IPS DF 6.9 (cell line): ENCODE measurements at places on chromosomes 16 and 17.

- DNase-seq: no peak
These were observed 2.6 kb downstream of the CA7 start for GRCh38 chr16:66846831-66847230.

DNA sequence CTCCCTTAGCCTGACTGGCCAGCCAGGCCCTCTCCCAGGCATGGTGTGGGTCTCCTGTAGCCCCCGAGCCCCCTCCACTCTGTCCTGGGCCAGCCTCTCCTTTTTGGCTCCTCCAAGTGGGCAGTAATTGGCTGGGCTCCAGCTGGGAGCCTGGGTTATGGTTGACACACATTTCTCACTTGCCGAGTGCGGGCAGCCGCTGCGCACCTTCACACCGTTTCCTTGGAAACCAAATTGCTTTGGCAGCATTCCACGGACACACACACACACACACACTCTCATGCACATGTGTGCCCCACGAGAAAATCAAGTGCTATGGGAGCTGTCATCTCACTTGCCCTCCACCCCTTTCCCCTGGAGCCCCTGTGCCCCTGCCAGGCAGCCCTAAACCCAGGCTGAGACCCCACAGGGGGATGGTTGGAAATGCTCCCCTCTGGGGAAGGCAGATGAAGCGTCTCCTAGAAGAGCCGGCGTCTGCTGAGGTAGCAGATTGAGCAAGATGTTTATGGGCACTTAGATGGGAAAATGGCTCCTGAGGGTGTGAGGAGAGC, 402.7 kb upstream of the TNRC6C start:
- DNase-seq: no peak

- no peak for DNase-seq
These were observed 9.6 kb upstream of the UBTF start for GRCh38 chr17:44229090-44229489.

DNA sequence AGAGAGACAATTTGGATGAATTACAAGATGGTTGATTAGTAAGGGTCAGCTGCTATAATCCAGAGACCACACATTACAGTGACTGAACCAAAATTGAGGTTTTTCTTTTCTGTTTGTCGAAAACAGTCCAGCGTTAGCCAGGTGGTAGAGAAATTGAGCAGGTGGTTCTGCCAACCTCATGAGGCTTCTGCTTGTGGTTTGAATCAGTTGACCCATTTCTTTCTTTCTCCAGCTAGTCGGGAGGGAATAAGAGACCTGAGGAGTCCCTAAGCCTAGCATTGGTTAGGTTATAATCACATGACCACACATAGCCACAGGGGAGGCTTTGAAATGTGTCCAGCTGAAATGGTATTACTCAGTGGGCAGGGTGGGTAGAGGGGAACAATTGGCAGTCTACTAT, 504.6 kb downstream of the HS3ST4 start:
- no peak for DNase-seq

DNA sequence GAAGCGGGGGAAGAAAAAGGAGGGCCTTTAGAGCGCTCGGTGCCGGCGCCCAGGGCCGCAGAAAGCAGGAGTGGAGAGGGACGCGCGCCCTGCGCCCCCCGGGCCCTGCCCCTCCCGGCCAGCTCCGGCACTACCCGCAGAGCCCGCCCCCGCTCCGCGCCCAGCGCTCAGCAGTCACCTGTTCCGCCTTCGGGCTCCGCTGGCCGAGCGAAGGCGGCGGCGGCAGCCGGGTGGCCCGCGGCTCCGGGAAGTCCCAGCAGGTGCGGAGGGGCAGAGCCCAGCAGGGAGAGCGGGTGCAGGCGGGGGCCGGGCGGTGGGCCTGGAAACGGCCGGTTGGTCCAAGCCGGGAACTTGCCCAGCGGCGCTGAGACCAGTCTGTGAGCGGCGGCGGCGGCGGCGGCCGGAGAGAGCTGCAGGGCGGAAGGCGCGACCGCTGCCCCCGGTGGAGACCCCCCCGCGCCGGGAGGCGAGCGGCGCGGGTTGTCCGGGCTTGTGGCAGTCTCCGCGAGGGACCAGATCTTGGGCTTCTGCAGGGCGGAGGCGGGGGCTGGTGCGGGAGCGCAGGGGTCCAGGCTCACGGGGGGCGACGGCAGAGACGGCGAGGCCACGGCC, 2.2 kb downstream of the IRX3 start:
- DNase-seq: no peak

DNA sequence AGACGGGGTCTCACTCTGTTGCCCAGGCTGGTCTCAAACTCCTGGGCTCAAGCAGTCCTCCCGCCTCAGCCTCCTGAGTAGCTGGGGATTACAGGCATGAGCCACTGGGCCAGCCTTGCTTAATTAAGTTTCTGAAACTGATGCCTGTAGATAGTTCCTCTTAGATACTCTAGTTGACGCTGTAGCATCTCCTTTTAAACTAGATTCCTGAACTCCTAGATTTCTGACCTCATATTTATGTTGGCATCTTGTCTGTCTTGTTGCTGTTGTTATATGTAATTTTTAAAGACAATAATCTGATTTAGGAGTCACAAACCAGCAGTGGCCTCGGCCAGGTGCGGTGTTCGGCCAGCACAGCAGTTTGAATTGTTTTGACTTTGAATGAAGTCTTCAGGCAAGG, 37.5 kb downstream of the DHRS7B start:
- DNase-seq: no peak

- no peak for DNase-seq
These were observed 275.2 kb downstream of the MAF start for GRCh38 chr16:79325226-79325945.

DNA sequence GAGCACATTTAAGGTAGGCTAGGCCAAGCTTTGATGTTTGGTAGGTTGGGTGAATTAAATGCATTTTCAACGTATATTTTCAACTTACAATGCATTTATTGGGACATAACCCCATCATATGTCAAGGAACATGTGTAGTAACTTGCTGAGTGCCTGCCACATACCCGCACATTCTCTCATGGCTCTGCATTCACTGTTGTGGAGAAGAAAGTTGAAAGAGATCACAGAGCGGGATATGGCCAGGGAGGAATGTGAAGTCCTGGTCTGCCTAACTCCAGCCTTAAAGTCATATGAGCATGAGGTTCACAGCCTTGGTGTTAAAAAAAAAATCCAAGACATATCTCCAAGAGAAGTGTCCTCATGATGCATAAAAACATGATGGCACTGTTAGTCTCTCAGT, 79.1 kb downstream of the CFDP1 start:
- DNase-seq: no peak

- no peak for DNase-seq
These were observed 5.5 kb downstream of the KRT40 start for GRCh38 chr17:40978575-40979151.

GRCh38 chr17:34141590-34141989, 113.5 kb upstream of the CCL2 start:
- DNase-seq: no peak

DNA sequence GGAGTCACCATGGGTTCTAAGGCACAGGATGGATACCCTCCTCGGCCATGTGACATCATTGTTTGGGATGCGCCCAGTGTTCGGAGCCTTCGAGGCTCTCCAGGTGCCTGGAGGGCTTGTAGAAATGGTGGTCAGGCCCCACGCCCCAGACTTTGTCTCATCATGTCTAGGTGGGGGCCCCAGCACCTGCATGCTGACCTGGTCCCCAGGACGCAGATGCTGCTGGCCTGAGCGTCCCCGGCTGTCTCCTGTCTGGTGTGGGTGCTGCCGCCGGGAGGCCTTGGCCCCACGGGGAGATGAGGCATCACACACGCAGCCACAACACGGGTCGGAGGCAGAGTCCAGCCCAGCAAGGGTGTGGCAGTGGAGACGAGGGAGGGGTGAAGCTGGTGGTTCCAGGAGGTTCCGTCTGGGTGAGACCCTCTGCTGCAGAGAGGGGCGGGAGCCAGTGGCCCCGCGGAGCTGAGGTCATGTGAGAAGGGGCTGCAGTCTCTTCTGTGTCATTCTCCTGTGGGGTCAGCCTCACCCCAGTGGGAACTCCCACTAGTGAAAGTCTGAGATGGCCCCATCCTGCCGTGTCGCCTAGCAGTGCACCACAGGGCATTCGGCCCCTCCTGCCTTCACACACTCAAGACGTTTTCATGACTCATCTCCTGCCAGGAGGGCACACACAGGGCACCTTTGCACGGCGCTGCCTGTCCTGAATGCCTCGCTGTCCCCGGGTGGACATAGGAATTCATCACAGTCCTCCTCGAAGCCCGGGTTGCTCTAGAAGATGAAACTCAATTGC, 46.6 kb downstream of the JPH3 start:
- DNase-seq: no peak

- DNase-seq: no peak
These were observed 172.0 kb upstream of the RPL38 start for GRCh38 chr17:74031316-74032090.

- no peak for DNase-seq
These were observed 23.8 kb downstream of the TEX14 start for GRCh38 chr17:58667934-58668597.

GRCh38 chr16:87255866-87256265, 61.3 kb downstream of the C16orf95 start:
- DNase-seq: no peak

DNA sequence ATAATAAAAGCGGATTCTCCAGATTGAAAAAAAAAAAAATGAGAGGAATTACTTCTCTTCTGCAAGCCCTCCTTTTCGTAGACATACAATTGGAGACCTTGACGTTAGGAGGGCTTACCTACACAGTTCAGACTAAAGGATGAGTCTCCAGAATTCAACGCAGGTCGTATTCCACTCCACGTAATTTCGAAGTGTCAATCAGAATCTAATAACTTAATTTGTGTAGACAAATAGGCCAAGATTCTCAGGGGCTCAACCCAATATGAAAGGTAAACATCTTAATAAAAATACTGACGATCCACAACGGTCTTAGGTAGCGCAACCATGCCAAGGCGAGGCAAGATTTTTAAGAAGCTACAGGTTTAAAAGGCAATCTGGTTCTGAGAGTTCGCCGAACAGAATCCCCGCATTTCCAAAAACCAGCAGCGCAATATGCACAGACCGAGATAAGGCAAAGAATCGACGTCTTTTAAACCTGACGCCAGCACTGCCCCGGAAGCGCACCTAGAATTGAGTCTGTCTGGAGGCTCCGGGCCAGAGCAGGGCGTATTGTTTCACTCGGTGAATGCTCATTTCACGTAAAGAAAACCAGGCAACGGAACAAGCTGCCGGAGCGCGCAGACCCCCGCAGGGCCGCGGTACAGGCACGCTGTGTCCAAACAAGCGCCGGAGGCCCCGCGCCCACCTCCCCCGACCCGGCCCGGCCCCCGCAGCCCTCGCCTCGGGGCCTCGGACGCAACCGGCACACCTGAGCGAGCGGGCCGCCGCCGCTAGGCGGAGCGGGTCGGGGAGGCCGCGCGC, 623 bp downstream of the MBTPS1 start:
- DNase-seq: no peak

DNA sequence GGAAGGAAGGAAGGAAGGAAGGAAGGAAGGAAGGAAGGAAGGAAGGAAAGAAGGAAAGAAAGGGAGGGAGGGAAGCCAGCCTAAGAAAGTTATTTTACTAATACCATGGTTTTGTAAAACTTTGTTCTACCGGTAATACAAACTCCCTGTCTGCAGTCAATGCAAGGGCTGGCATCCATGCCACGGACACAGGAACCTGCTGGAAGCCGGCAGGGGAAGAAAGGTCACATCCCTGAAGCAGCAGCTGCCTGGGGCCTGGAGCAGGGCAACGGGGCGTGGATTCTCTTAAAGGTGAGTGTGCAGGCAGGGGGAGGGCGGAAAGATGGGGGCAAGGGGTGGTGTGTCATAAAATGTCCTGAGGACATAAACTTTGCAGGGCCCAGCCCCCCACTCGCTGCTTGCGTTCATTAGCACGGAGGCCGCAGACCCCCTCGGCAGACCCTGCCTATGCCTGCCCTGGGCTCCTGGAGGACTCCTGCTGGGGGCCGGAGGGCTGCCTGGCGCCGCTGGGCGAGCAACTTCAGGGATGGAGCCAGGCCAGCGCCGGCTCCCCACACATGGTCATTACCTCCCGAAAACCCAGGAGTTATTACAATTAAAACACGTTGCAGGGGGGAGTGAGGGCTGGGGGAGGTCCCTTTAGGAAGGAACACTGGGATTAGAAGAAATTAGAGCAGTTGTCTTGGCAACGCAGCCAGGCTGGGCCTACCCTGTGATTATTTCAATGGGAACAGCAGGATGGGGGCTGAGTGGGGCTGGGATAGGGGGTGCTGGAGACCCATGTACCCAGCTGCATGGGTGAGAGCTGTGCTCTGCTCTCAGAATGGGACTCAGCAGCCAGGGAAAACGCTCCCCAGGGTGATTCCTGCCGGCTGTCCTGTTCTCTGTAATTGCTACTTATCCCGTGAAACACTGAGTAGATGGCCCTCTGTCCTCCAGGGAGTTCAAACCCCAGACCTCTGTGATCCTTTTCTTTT, 257.9 kb downstream of the SOX9 start:
- DNase-seq: no peak

GRCh38 chr17:50148226-50149090, 2.0 kb downstream of the PPP1R9B start:
- DNase-seq: no peak

DNA sequence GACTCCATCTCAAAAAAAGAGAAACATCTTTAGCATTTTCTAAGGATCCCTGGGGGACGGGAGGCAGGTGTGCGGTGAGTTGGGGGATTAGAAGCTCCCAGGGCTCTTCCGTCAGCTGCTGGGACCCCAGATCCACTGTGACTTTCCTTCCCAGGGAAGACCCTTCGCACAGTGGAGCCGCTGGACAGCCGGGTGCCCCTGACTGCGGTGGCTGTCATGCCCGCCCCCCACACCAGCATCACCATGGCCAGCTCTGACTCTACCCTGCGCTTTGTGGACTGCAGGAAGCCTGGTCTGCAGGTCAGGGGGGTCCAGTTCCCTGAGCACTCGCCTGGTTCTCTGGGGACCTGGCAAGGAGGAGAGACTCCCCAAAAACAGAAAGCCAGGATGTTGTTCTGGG, 7.3 kb upstream of the SERPINF2 start:
- no peak for DNase-seq

DNA sequence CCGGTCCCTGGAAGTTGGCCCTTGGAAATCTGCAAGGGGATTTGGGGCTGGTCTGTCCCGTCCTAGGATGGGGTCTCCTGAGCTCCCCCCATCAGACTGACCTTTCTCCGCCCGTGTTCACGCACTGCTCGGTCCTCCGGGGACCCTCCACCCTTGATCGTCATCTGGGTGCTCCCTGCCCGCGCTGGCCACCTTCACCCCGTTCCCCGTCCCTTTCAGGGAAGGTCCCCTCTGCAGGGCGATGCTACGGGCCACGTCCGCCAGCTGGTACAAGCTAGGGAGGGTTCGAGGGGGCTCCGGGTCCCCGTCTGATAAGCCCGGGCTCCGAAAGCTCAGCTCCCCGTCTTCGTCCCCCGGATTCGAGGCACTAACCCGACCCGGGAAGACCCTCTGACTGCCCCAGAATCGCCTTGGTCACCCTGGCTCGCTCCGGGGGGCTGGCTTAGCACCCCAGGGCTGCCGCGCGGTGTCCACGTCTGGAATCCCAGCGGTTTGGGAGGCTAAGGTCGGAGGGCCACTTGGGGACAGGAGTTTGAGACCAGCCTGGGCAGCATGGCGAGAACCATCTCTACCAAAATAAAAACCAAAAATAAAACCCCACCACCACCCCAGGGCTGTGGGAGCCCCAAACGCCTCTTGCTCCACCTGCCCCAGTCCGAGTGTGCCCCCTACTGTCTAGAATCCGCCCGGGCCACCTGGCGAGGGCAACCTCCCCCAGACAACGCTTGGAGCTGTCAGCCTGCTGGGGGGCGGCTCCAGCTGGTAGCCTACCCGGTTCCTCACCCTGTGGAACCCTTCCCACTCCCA, 1.1 kb upstream of the SLC43A2 start:
- no peak for DNase-seq
